ENCODE measurements at places on chromosomes 2 and 18. TPM values are rescaled to one million over a fixed set of nuclear protein-coding genes. Genes with fewer than 3 reads are reported as not detected.

IRS1 gene
- 3.9 TPM for total RNA-seq

CAB39 gene
- 45.5 TPM for total RNA-seq

FAM228A gene
- total RNA-seq: 0.25 TPM

EML6 gene
- 133 TPM for total RNA-seq

DNA sequence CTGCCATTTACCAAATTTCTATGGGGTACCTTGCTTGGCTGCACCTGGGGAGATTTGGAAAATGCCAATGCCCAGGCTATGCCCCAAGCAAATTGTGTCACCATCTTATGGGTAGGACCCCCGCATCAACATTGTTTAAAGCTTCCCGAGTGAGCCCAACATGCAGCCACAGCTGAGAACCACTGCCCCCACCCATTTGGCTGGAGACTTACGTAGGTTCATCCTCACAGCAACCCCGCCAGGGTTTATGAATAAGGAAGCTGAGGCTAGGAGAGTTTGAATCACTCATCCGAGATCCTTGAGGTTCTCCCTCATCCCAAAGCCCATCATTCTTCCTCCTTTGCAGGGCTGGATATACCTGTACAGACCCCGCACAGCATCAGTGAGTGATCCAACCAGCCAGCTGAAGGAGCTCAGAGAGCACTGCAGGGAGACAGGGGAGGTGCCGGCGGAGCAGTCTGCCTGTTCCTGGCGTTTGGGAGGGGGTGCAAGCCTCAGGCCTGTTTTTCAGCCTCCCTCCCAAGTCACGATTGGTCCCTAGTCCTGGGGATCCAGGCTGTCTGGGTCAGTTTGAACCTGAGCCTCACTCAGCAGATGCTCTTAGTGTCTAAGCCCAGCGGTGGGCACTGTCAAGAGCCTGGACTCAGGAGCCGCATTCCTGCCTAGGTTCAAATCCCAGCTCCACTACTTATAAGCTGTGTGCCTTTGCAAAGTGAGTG lies 164.9 kb downstream of the SMAD7 start:
- H3K27ac ChIP-seq: peak overlapping the region; percentile 69
- H3K27me3 ChIP-seq: no peaks in the 10 kb centered on the region
- no peak overlapping the region for H3K4me3 ChIP-seq
- peaks cover 30% of the 10 kb centered on the region for H3K4me1 ChIP-seq
- no peak for DNase-seq

- no peaks in the 10 kb centered on the region for H3K36me3 ChIP-seq
- H3K4me1 ChIP-seq: no peaks in the 10 kb centered on the region
- H3K27me3 ChIP-seq: no peaks in the 10 kb centered on the region
- no peak overlapping the region for H3K27ac ChIP-seq
Observed at GRCh38 chr2:200298816-200299215, 7.7 kb upstream of the SPATS2L start.

GRCh38 chr2:235523486-235524150 lies 29.8 kb downstream of the AGAP1 start:
- no peak for DNase-seq
- no peaks in the 10 kb centered on the region for H3K36me3 ChIP-seq
- no peak overlapping the region for H3K27ac ChIP-seq
- H3K4me3 ChIP-seq: no peak overlapping the region
- H3K27me3 ChIP-seq: no peaks in the 10 kb centered on the region
- H3K4me1 ChIP-seq: no peaks in the 10 kb centered on the region

- H3K27ac ChIP-seq: no peak overlapping the region
- peak; percentile 60 for DNase-seq
- no peaks in the 10 kb centered on the region for H3K27me3 ChIP-seq
- H3K4me1 ChIP-seq: peaks cover 17% of the 10 kb centered on the region
Observed at GRCh38 chr18:63974991-63975390, 5.1 kb downstream of the SERPINB8 start.

GRCh38 chr2:106053581-106053980 lies 140.5 kb downstream of the UXS1 start:
- no peaks in the 10 kb centered on the region for H3K36me3 ChIP-seq
- H3K27me3 ChIP-seq: no peaks in the 10 kb centered on the region
- no peak overlapping the region for H3K4me3 ChIP-seq
- no peak for DNase-seq
- H3K4me1 ChIP-seq: no peaks in the 10 kb centered on the region

GRCh38 chr2:176924909-176925534 lies 287.6 kb upstream of the HNRNPA3 start:
- 0 out of 2 replicates have a peak, but pooled peaks cover 3% of the 10 kb centered on the region for H3K27me3 ChIP-seq
- DNase-seq: no peak
- no peaks in the 10 kb centered on the region for H3K36me3 ChIP-seq
- no peak overlapping the region for H3K27ac ChIP-seq
- H3K4me1 ChIP-seq: no peaks in the 10 kb centered on the region

DNA sequence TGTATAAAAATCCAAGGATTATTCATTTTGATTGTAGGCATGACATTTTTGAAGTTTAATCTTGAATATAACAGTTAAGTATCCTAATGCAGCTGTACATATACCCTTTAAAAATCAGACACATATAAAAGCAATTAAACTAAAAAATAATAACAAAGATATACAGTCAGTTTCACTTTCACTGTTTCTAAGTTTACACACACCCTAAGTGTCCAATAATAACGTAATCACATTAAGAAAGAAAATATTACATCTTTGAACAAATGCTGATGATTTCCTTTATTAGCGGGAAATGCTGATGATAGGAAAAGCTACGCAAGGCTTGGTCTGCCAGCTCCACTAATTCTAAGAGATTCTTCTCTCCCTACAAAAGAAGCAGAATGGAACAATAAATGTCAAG lies 38.8 kb downstream of the RTTN start:
- no peaks in the 10 kb centered on the region for H3K4me1 ChIP-seq
- no peaks in the 10 kb centered on the region for H3K27me3 ChIP-seq
- H3K36me3 ChIP-seq: peaks cover 36% of the 10 kb centered on the region
- H3K27ac ChIP-seq: no peak overlapping the region

GRCh38 chr2:101628030-101628392 lies 69.5 kb upstream of the MAP4K4 start:
- no peak for DNase-seq
- H3K27ac ChIP-seq: no peak overlapping the region
- H3K4me1 ChIP-seq: no peaks in the 10 kb centered on the region
- H3K4me3 ChIP-seq: no peak overlapping the region
- no peaks in the 10 kb centered on the region for H3K36me3 ChIP-seq
- H3K27me3 ChIP-seq: no peaks in the 10 kb centered on the region

GRCh38 chr2:121263996-121264715 lies 20.8 kb downstream of the TFCP2L1 start:
- DNase-seq: no peak
- no peaks in the 10 kb centered on the region for H3K36me3 ChIP-seq
- no peaks in the 10 kb centered on the region for H3K27me3 ChIP-seq
- H3K4me3 ChIP-seq: no peak overlapping the region
- H3K27ac ChIP-seq: no peak overlapping the region

GRCh38 chr2:696463-696862 lies 19.3 kb upstream of the TMEM18 start:
- peak overlapping the region; percentile 94 for H3K27ac ChIP-seq
- H3K4me1 ChIP-seq: peaks cover 48% of the 10 kb centered on the region
- peak; percentile 98 for DNase-seq
- no peaks in the 10 kb centered on the region for H3K36me3 ChIP-seq

- no peak for DNase-seq
- H3K36me3 ChIP-seq: no peaks in the 10 kb centered on the region
- no peaks in the 10 kb centered on the region for H3K27me3 ChIP-seq
- H3K4me3 ChIP-seq: no peak overlapping the region
- H3K27ac ChIP-seq: no peak overlapping the region
Observed at GRCh38 chr2:181262782-181263181, 194.4 kb upstream of the ITGA4 start.

DNA sequence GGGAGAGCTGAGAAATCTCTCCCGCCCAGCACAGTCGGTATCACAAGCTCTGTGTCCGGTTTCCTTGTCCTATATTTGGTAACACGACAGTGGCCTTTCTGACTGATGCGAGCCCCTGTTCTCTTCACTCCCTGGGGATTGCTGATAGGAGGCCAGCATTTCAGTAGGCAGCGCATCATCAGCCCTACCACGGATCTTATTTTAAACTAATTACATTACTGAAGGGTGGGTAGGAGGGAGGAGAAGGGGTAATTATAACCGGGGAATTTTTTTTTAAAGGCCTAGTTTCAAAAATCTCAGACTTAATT lies 125.6 kb upstream of the LGALSL start:
- DNase-seq: no peak
- no peaks in the 10 kb centered on the region for H3K36me3 ChIP-seq
- peak overlapping the region; percentile 54 for H3K4me3 ChIP-seq
- peaks cover 48% of the 10 kb centered on the region for H3K4me1 ChIP-seq
- H3K27ac ChIP-seq: no peak overlapping the region

DNA sequence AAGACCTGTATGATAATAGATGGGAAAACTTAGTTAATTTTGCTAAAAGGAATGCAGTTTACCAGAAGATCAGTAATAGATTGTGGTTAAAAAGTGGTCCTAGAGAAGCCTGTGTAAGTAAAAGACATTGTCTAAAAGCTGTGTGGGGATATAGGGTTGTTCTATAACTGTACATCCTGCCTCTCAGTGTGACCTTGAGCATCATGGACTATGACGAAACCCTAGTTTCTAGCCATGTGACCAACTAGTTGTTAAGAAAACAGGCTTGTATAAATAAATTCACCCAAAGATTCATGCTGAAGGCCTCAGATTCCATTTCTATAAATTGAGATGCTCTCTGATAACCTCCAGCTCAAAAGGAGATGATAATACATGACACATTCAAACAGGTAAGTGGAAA lies 160.7 kb downstream of the IKZF2 start:
- H3K27ac ChIP-seq: no peak overlapping the region
- DNase-seq: no peak
- no peaks in the 10 kb centered on the region for H3K36me3 ChIP-seq
- H3K27me3 ChIP-seq: no peaks in the 10 kb centered on the region

GRCh38 chr18:77529492-77530176 lies 280.0 kb downstream of the GALR1 start:
- H3K4me1 ChIP-seq: peaks cover 20% of the 10 kb centered on the region
- DNase-seq: no peak
- H3K36me3 ChIP-seq: no peaks in the 10 kb centered on the region
- H3K27me3 ChIP-seq: no peaks in the 10 kb centered on the region

- no peak overlapping the region for H3K4me3 ChIP-seq
- no peaks in the 10 kb centered on the region for H3K36me3 ChIP-seq
- H3K27me3 ChIP-seq: no peaks in the 10 kb centered on the region
- no peaks in the 10 kb centered on the region for H3K4me1 ChIP-seq
- H3K27ac ChIP-seq: no peak overlapping the region
- DNase-seq: no peak
Observed at GRCh38 chr2:126686841-126687485, 31.0 kb downstream of the GYPC start.

DNA sequence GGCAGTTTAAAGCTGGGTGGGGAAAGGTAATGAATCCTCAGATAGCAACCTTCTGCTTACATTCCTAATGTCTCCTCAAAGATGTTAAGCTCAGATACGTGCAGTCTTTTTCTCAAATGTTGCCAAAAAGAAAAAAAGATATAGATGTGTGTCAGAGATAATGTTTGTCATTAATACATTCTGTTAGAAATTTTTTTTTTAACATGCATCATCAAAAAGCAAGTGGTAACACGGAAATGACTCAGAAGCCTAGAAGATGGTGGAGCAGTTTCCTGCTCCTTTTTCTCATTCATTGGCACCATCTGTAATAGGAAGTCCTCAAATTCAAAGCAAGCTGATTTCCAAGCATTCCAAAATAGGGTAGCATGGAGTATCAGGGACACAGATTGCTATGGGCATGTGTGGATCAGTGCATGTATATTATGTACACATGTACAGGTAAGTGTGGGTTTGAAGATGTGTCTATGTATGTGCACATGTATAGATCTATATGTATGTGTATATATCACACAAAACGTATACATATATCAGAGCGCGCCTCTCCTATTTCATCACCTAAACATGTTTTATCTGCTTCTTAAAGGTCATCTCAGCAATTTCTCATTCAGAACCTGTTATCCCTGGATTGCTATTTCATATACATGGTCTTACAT lies 79.9 kb upstream of the ITGB6 start:
- H3K4me3 ChIP-seq: no peak overlapping the region
- H3K27me3 ChIP-seq: no peaks in the 10 kb centered on the region
- no peaks in the 10 kb centered on the region for H3K36me3 ChIP-seq
- no peak for DNase-seq
- H3K4me1 ChIP-seq: no peaks in the 10 kb centered on the region
- no peak overlapping the region for H3K27ac ChIP-seq

DNA sequence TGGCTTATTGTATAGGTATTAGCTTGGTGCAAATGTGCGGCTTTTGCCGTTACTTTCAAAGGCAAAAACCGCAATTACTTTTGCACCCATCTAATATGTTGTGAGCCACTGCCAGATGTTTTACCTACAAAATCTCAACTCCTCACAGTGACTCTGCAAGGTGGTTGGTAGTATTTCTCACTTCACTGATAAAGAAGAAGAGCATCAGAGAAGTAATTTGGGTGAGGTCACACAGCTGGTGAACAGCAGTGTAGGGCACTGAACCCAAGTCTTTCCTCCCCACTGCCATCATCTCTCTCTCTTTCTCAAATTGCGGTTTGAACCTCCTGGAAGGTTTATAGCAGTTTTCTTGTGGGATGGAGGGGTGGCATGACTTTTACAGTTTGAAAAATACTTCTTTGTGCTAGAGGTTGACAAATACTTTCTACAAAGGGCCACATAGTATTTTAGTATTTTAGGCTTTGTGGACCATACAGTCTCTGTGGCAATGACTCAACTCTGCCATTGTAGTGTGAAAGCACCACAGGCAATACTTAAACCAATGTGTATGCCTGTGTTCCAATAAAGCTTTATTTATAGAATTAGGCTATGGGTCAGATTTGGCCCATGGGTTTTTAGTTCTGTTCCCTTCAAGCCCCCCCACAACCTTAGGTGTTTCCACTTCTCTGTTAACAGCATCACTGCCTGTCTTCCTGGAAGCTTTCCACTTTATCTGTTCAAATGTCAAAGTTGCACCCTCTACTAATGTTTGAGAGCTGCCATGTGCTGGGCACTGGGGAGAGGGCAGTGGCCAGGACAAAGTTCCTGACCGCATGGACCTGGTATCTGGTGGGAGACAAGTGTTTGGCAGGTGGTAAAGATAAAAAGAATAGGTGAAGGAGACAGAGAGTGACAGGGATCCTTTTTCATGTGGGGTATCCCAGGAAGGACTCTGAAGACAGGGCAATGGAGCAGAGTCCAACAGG lies 30.1 kb downstream of the FHOD3 start:
- no peaks in the 10 kb centered on the region for H3K27me3 ChIP-seq
- H3K36me3 ChIP-seq: no peaks in the 10 kb centered on the region
- no peak overlapping the region for H3K27ac ChIP-seq
- DNase-seq: no peak
- H3K4me3 ChIP-seq: no peak overlapping the region

DNA sequence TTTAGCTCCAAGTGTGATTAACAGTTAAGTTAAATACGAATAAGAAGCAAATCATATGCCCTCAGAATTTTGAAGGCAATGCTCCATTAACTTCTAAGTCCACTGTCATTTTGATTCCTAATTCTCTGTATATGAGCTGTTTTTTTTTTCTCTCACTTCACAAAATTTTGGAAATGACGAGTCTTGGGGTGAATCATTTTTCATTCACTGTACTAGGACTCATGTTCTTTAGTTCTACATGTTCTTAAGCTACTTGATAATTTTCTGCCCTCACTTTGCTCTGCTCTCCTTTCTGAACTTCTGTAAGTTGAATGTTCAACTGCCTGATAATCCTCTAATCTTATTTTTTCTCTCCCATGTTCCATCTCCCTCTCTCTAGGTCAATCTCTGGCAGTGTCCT lies 141.0 kb downstream of the THADA start:
- H3K27me3 ChIP-seq: no peaks in the 10 kb centered on the region
- peaks cover 12% of the 10 kb centered on the region for H3K4me1 ChIP-seq

Measured in Karpas-422 (cell line).